Calu3 (cell line): ENCODE measurements at places on chromosomes 3 and 15. TPM values are rescaled to one million over a fixed set of nuclear protein-coding genes. Genes with fewer than 3 reads are reported as not detected.

PLEKHO2 gene
- total RNA-seq: 2.0 and 2.4 TPM in 2 replicates

TNNC1 gene
- total RNA-seq: 25.5 and 26.5 TPM in 2 replicates

ISG20 gene
- total RNA-seq: 75.6 and 155 TPM in 2 replicates

ZMYND10 gene
- 0.44 and 0.71 TPM in 2 replicates for total RNA-seq

VGLL3 gene
- 40.0 and 48.2 TPM in 2 replicates for total RNA-seq

PLA2G4D gene
- not detected in 2 replicates for total RNA-seq

STAC gene
- 12.0 and 12.8 TPM in 2 replicates for total RNA-seq

GNAT1 gene
- total RNA-seq: not detected in 2 replicates

WDR5B gene
- 7.2 and 7.9 TPM in 2 replicates for total RNA-seq

SUSD5 gene
- 0.21 and 0.93 TPM in 2 replicates for total RNA-seq
